T-helper 2 cell treated with Interferon-gamma antibody and Interleukin-4, amounts not matched to agents 5 μg/mL and 100 μg/mL, for 36 hours (primary cell): ENCODE measurements at places on chromosomes 5 and 9.
A peak's percentile ranks its signal among the peaks of the same experiment; 100 is the strongest.

GRCh38 chr9:82570226-82570625 is 492.7 kb downstream of the RASEF start:
- DNase-seq = no peak

- no peak for DNase-seq
Observed at GRCh38 chr9:136728548-136729123, 14.1 kb downstream of the LCN10 start.

- peak; percentile 42 for DNase-seq
Observed at GRCh38 chr9:115000217-115000639, 69.8 kb upstream of the TNFSF8 start.

GRCh38 chr5:61023131-61023530 is 78.1 kb downstream of the NDUFAF2 start:
- DNase-seq = no peak

- no peak for DNase-seq
Observed at GRCh38 chr5:151648089-151648488, 38.6 kb downstream of the SPARC start.

- no peak for DNase-seq
Observed at GRCh38 chr5:168066536-168067208, 224.8 kb upstream of the WWC1 start.

- no peak for DNase-seq
Observed at GRCh38 chr5:80695666-80696065, 40.9 kb upstream of the DHFR start.
